ENCODE measurements at places on chromosomes 5 and 9.

DNA sequence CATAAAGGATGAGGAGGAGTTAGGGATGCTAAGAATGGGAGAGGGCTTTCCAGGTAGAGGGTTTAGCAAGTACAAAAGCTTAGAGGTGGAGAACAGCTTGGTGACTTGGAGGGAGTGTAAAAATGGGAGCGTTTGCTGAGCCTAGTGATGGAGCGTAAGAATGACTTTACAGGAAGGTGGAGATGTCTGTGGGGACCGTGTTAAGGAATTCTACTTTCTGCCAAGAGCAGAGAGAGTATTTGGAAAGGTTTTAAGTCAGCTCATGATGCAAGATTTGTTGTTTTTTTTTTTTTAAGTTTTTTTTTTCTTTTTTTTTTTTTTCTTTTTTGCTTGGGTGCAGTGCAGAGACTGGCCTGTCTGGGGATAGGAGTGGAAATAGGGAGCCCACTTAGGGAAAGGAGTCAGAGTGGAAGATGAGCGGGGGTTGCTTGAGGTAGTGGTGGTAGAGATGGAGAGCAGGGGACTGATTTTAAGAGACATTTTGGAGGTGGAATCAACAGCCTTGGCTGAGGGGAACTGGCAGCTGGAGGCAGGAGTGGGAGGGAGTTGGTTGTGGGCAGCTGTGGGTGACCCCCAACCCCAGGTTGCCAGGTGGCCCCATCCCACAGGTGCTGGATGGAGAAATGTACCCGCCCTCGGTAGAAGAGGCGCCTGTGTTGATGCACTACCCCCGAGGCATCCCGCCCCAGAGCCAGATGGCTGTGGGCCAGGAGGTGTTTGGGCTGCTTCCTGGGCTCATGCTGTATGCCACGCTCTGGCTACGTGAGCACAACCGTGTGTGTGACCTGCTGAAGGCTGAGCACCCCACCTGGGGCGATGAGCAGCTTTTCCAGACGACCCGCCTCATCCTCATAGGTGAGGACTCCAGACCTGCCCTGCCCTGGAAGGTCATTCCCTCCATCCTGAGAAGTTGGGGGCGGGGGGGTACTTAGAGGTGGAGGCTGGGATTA, 12.4 kb downstream of the PTGS1 start:
- DNase-seq: no peak

DNA sequence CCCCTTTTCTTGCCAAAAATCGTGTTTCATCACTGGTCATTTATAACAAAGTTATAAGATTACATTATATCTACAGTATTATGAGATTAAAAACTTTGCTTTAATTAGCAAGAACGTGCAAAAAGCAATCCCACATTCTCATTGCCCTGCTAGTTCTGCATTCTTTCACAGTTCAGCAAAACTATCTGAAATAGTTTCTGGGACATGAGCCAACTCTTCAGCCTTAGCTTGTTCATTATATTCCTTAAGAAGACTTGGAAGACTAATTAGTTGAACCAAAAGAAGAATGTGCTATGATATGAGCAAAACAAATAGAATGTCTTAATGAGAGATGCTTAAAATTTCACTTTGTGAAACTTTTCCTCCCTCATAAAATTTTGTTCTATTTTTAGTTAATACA, 76.7 kb downstream of the ITGA1 start:
- DNase-seq: no peak

GRCh38 chr5:10329446-10329819, 21.7 kb upstream of the CMBL start:
- DNase-seq: no peak

DNA sequence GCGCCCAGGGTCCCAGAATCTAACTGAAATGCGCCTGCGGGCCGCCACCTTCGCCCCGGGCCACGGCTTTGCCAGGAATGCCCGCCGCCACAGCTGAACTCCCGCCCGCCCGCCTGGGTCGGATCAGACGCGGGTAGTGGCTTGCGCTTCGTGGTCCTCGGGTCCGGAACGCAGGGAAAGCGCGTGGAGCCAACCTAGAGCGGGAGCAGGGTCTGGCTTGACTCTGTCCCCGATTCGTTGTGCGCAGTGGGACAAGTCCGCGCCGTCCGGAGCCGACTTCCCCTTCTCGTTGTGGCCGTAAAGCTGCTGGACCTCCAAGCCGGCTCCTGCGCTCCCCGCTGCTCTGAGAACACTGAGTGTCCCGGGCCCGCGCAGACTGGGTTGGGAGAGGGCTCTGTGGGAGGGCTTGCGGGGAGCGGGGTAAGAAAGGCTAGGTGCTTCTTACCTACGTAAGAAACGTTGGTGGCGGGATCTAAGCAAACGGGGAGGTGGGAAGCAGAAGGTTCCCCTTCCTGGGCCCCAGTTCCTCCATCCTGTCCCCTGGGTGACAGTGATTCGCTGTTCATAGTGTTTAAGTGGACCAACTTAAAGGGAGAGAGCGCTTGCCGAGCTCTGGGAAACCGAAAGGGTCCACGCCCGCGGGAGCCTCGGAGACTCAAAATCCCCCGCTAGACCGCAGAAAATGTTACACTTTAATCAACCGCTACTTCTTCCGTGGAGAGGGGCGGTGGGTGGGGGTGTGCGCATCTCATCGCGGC, 4.4 kb upstream of the FOXE1 start:
- DNase-seq: peak; percentile 19

GRCh38 chr5:31993165-31993961, 180.8 kb downstream of the GOLPH3 start:
- no peak for DNase-seq

GRCh38 chr9:138037140-138037539, 159.6 kb downstream of the CACNA1B start:
- DNase-seq: no peak

DNA sequence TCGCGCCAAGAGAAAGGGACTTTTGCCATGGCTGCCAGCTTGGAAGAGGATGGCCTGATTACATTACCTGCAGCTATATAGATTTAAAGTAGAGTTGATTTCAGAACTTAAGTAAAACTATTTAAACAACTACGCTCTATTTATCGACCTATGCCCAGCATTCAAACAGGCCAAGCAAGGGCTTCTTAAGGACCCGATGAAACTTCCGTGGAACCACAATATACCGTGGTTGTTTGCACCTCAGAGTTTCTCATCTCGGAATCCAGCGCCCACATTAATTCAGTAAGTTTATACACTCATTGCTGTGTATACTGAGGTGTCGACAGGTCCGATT, 505 bp upstream of the CDC14B start:
- DNase-seq: no peak
